ENCODE measurements at places on chromosomes 2 and 18.

GRCh38 chr2:120229341-120229740, 6.1 kb upstream of the TMEM185B start:
- no peak for DNase-seq

- DNase-seq: no peak
Measured at GRCh38 chr2:132691556-132691955, 21.6 kb upstream of the LYPD1 start.

GRCh38 chr2:69138793-69139459, 125.9 kb downstream of the ANTXR1 start:
- no peak for DNase-seq

DNA sequence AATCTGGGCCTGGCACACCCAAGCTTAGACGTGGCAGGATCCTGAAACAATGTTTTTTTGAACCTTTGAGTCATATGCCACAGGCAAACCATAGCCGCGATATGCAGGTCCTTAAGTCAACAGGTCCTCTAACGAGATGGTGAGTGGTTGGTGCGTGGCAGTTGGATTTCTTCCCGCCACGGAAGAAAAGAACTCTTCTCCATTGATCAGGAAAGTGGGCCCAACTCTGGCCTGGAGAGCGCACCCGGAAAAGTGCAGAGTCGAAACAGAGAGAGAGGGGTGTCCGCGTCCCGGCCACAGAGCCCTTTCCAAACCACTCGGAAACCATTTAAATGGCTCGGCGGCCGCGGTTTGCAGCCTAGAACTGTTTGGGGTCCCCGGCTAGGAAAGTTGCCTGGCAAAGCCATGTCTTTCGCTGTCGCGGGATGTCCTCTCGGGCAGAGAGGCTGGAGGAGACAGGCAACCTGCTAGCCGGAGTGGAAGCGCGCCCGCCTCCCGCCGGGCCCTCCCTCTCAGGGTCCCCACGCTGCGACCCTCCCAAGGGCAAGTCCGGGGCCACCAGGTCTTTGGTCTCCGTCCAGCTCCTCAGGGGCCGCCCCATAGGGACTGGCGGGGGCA, 777 bp downstream of the GALNT3 start:
- peak; percentile 21 for DNase-seq

DNA sequence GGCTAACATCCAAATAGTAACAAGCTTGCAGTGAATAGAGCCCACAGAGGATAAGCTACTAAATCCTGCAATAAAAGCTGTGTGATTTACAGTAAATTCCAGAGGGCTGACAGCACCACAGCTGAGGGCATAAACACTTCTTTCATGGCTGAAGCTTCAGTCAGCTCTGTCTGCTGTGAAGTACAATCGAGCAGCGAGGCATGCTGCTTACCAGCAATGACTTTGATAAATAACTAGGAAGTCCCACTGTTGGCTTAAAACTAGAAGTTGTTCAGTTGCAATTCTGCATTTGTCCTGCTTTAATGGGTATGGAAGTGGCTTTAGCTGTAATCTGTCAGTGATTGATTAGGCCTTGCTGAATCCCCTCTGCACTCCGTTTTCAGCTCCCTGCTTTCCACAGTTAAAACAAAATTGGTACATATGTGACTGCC, 65.2 kb upstream of the FIGN start:
- no peak for DNase-seq

GRCh38 chr18:50131591-50131990, 63.4 kb downstream of the MYO5B start:
- DNase-seq: no peak

DNA sequence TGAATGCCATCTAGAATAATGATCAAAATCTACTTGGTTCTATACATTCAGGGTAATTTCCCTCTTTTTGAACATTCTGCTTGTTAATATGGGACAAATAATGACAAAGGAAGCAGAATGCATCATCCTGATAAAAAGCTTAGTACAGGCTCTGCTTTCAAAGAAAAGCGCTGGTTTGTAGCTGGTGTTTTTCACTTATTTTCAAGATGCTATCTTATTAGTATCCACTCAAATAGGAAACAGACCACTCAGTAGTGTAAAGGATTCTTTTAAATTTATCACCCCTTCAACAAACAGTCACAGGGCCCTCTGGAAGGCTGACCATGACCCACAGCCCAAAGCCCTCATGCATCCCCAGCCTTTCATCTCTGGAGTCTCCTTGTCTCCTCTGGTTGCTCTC, 18.0 kb upstream of the AFF3 start:
- no peak for DNase-seq

DNA sequence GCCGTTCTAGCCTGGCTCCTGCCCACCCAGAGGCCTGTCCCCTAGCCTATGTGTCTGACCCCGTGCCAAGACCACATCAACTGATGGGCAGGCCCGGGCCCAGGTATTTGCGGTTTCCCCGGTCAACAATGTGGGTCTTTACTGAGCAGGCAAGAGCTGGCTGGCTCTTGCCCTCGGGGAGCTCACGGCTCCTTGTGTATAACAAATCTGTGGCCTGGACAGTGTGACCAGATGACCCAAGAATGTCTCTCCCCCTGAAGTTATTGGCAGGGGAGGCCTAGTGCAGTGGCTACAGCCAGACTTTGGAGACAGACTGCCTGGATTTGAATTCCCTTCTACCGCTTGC, 179.6 kb downstream of the KLHL29 start:
- no peak for DNase-seq

GRCh38 chr2:141848191-141848590, 282.6 kb downstream of the LRP1B start:
- DNase-seq: peak; percentile 61

- peak; percentile 9 for DNase-seq
Measured at GRCh38 chr18:25962176-25962575, 128.2 kb downstream of the SS18 start.

- DNase-seq: no peak
Measured at GRCh38 chr2:67567886-67568285, 170.8 kb downstream of the ETAA1 start.

- no peak for DNase-seq
Measured at GRCh38 chr2:33073018-33073417, 126.3 kb downstream of the LTBP1 start.

- no peak for DNase-seq
Measured at GRCh38 chr18:34342960-34343359, 118.2 kb upstream of the NOL4 start.

DNA sequence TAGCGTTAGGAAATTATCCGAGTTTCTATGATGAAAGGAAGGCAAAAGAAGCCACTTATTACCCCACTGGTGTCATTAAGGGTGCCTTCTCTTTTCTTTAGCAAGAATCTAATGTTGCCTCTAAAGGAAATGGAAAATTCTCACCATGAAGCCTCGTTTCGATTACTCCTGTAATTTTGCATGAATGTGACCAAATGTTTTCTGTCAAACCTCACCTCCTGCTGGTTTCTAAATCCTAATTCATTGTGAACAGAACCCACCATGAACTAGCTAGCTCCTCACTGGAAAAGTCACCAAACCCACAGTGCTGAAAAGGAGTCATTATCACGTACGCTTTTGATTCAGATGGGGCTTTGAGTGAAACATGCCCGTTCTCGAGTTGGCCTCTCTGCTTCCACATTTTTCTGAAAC, 119.9 kb downstream of the COPS8 start:
- DNase-seq: no peak

DNA sequence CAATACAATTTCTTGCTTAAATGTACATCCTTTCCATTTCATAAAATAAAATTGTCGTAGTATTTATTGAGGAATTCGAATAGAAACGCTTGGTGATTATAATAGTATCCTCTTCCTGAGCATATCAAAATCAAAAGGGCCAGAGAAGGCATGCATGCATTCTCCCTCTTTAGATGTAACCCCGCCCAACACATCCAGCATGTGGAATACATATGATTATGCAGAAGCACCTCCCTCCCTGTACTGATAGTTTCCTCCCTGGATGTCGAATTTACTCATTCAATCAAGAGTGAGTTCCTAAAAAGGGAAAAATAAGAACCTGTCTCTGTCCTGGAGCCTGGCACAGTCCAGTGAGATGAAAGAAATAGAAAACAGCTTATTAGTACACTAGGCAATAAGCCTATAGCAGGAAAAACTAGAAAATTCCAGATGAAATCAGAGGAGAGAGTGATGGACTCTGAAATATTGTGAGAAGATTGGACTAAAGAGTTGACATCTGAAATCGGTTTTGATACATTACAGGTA, 262.9 kb downstream of the RDH14 start:
- no peak for DNase-seq

DNA sequence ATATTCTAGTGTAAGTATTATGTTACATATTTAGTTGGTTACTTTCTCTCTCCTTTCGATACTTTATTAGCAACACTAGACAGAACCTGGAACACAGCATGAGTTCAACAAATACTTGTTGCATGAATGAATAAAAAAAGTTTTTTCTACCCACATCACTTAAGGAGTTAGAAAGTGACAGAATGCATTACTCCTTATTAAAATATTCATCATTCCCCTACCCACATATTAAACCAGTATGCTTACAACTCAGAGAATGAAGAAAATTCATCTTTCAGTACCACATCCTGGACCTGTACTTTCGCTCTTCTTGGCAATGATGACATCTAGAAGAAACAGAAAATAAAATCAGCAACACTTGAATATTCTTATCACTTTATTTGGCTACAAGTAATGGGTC, 6.0 kb downstream of the SRBD1 start:
- DNase-seq: no peak

- no peak for DNase-seq
Measured at GRCh38 chr2:26672112-26672817, 20.3 kb upstream of the KCNK3 start.

DNA sequence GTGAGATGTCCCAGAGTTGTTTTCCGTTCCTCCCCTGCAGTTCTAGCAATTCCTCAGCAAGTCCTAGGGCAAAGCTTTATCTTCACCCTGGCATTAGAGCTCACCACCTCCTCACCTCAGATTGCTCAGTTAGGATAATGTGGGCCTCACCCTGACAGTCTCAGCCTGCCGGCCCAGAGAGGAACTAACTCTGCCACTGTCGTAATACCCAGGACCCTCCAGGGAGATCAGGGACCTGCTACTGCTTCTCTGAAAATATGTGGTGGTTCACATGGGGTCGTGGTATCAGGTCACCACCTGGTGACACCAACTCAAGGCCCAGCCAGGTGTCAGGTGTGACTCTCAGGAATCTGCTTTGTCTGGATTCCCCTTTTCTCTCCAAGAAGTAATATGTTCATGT, 120.7 kb downstream of the FEZ2 start:
- DNase-seq: no peak

GRCh38 chr2:26081556-26081955, 47.7 kb downstream of the RAB10 start:
- no peak for DNase-seq

GRCh38 chr18:11676386-11676785, 12.7 kb upstream of the GNAL start:
- DNase-seq: no peak

GRCh38 chr18:32878436-32878835, 105.6 kb upstream of the KLHL14 start:
- DNase-seq: no peak

DNA sequence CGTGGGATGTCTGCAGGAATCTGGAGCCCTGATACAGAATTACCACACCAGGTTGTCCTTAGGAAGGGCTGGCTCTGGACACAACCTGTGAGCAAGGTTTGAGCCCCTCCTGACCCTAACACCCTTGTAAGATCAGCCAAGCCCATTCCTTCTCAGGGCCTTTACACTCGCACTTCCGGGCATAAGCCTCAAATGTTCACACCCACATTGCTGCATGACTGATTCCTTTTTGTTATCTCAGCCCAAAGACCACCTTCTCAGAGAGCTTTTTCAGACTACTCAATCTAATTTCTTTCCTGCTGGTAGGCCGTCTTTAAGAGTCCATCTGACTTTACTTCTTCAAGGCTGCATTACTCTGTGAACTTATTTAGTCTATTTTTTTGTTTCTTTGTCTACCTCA, 464.0 kb upstream of the SPRED2 start:
- no peak for DNase-seq

GRCh38 chr2:116329280-116329679, 1485.2 kb upstream of the DDX18 start:
- DNase-seq: no peak

- no peak for DNase-seq
Measured at GRCh38 chr2:226661789-226662545, 137.7 kb downstream of the IRS1 start.

DNA sequence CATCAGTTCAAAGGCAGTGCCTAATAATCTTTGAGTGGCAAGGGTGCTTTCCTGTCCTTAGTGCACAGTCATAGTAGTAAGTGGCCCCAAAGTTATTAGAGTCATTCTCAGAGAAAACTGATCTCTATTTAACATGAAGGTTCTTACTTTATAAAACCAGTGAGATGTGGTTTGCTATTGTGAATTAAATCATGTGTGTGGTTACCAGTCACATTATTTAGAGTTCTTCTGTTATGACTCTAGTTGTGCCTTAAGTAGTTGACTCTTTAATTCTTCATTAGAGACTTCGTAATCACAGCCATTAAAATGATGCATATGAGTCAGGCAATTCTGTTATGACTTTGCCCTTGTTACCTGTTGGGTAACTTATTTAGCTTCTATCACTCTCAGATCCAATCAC, 1392.9 kb upstream of the ACVR2A start:
- peak; percentile 33 for DNase-seq

DNA sequence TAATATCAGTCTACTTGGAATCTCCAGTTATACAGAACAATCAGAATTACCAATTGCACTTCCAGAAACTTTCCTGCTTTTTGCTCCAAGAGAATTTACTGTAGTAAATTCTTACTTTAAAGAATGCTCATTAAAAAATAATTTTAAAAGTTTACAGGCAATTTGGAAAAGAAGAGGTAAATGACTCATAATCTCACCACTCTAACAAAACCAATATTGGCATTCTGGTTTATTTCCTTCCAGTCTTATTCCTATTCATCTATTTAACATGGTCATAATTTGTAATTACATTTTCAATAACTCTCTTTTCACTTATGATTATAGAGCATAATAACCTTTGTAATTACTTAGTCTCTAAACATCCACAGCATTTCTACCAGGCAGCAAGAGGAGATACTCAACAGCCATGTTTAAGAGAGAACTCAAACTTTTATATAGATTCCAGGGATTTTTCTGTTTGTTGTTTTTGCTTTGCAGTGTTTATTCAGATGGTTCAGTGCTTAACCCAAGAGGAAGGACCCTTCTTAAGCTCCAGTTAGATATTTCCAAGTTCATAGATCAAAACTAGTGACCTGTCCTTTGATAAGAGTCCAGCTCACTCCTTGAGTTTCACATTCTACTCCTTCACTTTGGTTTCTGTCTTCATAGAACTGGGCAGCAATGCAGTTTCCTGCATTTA, 464.7 kb downstream of the TXNL1 start:
- no peak for DNase-seq

- DNase-seq: no peak
Measured at GRCh38 chr2:226890286-226890685, 54.4 kb downstream of the RHBDD1 start.

GRCh38 chr18:7561909-7562460, 5.1 kb upstream of the PTPRM start:
- DNase-seq: no peak

- DNase-seq: no peak
Measured at GRCh38 chr2:38176619-38177021, 100.7 kb upstream of the CYP1B1 start.

GRCh38 chr2:101395545-101396315, 8.4 kb upstream of the CREG2 start:
- DNase-seq: no peak

- DNase-seq: no peak
Measured at GRCh38 chr2:195494451-195494850, 162.6 kb upstream of the SLC39A10 start.
